ENCODE measurements at places on chromosomes 13 and 19.

- DNase-seq: no peak
Measured at GRCh38 chr13:20288561-20288960, 56.4 kb upstream of the GJB6 start.

GRCh38 chr19:31723101-31723500 lies 373.9 kb upstream of the TSHZ3 start:
- no peak for DNase-seq

DNA sequence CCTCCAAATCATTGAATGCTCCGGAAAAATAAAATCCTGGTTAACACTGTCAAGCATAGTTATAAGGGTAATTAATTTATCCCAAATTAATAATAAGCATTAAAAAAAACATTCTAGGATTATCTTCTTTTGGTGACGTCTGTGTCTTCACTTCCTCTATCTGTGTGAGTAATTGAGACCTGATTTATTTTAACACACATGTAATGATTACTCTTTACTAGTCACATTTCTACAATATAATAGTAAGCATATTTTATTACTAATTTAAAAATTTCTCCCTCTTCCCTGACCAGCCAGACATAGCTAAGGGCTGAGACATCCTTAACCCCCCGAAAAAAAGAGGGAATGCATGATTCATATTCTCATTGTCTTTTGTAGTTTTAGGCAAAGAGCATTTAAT lies 2.3 kb downstream of the FNDC3A start:
- DNase-seq: no peak

DNA sequence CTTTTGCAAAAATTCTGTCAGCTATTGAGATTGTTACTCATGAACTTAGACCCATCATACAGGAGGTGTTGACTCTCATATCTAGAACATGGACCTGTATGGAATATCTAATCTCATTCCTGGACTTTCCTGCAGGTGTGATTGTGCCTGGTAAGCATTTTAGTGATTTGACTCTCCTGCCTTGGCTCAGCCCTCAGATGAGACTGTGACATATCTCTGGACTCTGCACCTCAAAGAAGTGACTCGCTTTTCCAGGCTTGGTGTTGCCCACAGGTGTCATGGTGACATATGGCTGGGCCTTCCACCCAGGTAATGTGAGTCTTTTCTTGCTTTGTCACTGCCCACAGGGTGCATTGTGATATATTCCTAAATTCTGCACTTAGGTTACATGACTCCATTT lies 17.8 kb upstream of the ZNF726 start:
- DNase-seq: no peak

DNA sequence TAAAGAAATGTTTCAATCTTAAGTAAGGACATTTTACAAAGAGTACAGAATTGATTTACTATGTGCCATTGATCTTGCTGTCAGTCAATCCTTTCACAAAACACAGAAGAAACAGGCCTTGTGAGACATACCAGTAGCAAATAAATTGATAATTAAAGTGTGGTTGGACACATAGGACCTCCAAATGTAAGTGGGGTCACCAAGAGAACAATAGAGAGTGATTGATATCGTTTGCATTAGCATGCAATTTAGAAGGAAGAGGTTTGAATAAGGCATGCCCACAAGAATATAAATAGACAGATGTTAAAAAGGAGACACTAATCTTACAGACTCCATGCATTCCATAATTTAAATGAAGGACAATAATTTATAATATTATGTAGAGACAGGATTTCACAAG lies 1628.3 kb downstream of the PCDH9 start:
- no peak for DNase-seq

- no peak for DNase-seq
Measured at GRCh38 chr19:49881186-49881585, 3.7 kb downstream of the TBC1D17 start.

- peak; percentile 41 for DNase-seq
Measured at GRCh38 chr13:25901460-25902376, 150.1 kb downstream of the SHISA2 start.

DNA sequence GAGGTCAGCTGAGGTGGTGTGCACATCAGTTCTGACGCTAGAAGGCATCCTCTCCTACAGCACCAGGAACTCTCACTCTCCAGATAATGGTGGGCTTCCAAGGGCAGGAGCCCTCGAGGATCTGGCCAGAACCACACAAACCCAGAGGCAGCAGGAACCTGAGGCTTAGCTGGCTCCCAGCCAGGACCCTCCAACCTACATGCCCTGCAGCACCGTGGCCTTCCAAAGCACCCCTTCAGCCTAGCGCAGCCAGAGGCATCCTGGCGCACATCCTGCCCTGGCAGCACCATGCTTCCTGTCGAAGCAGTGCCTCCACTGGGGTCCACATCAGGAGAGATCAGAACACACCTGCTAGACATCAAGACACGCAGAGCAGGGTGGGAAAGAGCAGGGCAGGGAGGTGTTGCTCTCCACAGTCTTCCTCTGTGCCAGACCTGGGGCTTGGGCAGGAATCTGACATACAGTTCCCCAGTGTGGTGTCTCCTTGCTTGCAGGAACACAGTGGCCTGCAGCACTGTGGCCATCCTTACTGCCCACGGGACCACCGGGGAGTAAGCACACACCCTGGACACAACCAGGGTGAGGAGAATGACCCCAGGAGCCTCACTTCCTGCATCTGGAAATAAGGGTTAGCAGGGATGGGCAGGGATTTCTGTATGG lies 21.7 kb downstream of the TUBA3C start:
- DNase-seq: no peak

- DNase-seq: peak; percentile 30
Measured at GRCh38 chr19:53912653-53913052, 3.6 kb downstream of the CACNG7 start.

DNA sequence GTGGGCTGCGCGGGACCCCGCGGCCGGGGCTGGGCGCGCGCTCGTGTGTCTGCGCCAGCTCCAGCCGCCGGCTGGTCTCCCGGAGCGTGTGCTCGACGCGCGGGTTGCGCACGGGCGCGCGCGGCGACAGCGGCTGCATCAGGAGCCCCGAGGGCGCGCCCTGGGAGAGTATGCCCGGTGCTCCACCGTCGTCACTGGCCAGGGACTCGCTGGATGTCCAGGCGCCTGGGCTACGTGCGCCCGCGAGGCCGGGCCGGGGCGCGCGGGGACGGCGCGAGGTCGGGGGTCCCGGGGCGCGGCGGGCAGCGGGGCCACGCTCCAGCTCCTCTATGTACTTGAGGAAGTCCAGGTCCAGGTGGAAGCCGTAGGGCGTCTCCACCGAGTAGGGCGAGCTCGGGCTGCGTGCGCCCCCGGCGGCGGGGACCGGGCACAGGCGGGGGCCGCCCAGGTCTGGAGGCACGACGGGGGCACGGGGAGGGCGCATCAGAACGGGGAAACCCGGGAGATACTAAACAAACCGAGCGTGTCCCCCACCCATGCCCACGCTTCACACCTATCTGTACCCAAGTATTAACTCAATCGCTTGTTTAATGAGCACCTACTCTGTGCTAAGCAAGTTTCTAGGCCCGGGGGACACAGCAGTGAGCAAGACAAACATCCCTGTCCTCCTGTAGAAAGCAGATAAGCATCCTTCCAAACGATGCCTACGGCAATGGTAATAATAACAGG lies 7.6 kb downstream of the KANK3 start:
- no peak for DNase-seq

DNA sequence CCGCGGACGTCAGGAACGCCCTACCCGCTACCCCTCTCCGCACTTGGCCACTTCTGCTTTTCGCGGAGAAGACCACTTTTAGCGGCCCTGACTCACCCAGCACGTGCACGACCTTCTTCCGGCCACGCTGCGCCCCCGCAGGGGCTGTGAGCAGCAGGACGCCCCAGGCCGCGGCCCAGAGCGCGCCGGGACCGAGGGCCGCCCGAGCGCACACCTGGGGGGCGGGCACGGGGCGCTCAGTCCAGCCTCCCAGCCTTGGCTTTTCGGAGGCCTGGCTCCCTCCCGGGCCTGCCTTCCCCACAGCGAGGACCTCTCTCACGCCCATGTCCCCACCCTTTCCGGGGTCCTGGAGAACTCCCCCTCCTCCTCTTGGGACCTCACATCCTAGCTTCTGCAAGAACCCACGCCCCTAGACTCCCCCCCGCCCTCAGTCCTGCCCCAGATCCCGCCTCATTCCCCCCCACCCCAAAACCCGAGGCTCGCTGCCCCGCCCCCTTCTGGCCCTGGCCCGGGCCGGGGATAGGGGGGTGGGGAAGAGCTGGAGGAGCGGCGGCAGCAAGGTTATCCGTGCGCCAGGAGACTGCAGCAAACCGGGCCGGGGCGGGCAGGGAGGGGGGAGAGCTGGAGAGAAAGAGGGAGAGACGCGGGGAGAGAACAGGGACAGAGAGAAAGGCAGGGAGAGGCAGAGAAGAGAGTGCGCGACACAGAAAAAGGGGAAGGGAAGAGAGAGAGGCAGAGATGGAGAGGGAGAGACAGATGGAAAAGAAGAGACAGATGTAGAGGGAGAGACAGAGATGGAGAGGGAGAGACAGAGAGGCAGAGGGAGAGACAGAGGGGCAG lies 11.5 kb downstream of the TM6SF2 start:
- no peak for DNase-seq

DNA sequence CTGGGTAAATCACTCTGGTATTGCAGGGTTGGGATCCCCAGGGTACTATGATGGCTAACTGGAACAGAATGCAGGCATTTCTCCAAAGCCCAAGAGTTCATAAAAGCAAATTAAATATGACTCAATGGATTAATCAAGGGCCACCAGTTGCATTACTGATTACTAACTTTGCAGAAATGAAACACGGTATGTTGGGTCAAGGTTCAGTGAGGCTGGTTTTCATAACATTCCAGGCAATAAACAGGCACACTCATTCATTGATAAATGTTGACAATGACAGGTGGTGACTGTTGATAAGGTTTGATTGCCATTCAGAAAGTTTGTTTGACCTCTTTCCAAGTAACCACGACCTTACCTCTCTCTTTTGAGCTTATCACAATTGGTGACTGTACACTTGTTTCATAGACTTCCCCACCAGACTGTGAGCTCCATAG lies 506 bp upstream of the AP1M1 start:
- DNase-seq: no peak

DNA sequence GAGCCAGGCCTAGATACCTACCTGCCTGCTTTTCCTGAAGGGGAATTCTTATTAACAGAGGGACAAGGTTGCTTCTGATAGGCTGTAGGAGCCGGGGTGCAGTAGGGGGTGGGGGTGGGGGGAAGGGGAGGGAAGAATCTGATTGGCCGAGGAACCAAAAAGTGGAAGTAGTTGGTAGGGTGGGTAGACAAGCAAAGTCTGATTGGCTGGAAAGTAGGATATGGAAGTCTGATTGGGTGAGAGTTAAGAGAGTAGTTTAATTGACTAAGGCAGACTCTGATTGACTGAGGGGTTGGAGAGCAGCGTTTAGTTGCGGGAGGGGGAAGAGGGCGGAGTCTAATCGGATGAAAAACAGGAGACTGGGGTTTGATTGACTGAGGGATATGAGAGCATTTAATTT lies 9.4 kb upstream of the CYP4F22 start:
- no peak for DNase-seq

GRCh38 chr19:5149508-5149907 lies 180.6 kb downstream of the KDM4B start:
- no peak for DNase-seq

GRCh38 chr13:33487575-33488243 lies 202.2 kb upstream of the STARD13 start:
- no peak for DNase-seq

GRCh38 chr13:95181586-95181985 lies 119.7 kb downstream of the ABCC4 start:
- DNase-seq: no peak

DNA sequence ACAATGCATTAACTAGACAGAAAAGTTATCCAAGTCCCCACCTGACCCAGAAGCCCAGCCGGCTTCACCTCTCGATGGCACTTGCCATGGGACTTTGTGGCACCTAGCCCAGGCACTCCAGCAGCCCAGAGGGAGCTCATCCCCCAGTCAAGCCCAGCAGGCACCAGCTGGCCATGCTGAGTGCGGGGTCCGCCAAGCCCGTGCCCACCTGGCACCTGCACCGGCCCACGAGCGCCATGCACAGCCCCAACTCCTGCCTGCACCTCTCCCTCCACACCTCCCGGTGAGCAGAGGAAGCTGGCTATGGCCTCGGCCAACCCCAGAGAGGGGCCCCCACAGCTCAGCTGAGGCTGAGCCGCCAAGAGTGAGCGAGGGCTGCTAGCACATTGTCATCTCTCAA lies 1759.1 kb downstream of the OLFM4 start:
- DNase-seq: no peak

- no peak for DNase-seq
Measured at GRCh38 chr19:40006273-40006691, 9.4 kb downstream of the ZNF546 start.

- DNase-seq: no peak
Measured at GRCh38 chr13:109093998-109094397, 464.6 kb downstream of the MYO16 start.

GRCh38 chr19:7597689-7598088 lies 2.0 kb downstream of the CAMSAP3 start:
- DNase-seq: no peak

GRCh38 chr13:44404261-44405132 lies 30.9 kb downstream of the SERP2 start:
- no peak for DNase-seq

DNA sequence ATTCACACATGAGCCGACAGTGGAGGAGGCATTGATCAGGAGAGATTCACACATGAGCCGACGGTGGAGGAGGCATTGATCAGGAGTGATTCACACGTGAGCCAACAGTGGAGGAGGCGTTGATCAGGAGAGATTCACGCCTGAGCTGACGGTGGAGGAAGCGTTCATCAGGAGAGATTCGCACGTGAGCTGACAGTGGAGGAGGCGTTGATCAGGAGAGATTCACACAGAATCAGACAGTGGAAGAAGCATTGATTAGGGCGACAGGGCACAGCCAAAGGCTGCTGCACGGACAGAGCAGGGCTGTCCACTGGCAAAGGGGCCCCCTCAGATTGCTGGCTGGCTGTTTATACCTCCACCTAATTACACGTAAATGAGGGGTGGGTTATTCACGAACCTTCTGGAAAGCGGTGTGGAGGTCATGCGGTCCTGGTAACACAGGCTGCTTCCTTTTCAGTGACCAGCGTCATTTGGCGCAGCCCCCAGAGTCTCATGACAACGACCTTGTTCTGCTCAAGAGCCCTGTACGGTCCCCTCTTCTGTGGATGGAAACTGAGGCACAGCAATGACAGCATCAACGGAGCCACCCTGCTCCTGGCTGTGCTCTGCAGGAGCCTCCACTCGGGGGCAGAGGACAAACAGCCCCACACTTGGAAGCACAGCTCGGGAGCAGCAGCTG lies 50.6 kb upstream of the GAS6 start:
- peak; percentile 8 for DNase-seq

- no peak for DNase-seq
Measured at GRCh38 chr13:23810685-23811240, 78.4 kb downstream of the MIPEP start.

Data from stimulated activated CD4-positive, alpha-beta T cell treated with anti-CD3 and anti-CD28 coated beads, Interleukin-2, amount 100 ng/mL, for 24 hours (primary cell).